Non-pigmented ciliary epithelial cell (primary cell): ENCODE measurements at places on chromosomes 5 and 9.

DNA sequence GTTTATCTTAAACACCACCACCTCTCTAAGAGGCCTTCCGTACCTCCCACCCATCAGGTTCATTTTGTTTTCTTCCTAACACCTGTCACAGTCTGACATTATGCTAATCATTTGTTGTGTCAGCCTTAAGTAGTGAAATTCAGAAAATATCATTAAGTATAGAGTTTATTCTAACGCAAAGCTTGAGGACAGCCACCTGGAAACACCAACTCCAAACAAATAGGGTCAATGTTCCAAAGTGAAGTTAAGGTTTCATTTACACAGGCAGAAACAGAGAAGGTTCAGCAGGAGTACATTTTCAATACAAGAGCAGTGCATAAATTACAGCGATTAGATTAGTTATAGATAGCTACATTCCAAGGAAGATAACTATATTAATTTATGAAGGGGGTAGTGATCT, 1.3 kb upstream of the SMC5 start:
- no peak for DNase-seq

GRCh38 chr5:132464156-132464939, 26.2 kb downstream of the IRF1 start:
- DNase-seq, result no peak

DNA sequence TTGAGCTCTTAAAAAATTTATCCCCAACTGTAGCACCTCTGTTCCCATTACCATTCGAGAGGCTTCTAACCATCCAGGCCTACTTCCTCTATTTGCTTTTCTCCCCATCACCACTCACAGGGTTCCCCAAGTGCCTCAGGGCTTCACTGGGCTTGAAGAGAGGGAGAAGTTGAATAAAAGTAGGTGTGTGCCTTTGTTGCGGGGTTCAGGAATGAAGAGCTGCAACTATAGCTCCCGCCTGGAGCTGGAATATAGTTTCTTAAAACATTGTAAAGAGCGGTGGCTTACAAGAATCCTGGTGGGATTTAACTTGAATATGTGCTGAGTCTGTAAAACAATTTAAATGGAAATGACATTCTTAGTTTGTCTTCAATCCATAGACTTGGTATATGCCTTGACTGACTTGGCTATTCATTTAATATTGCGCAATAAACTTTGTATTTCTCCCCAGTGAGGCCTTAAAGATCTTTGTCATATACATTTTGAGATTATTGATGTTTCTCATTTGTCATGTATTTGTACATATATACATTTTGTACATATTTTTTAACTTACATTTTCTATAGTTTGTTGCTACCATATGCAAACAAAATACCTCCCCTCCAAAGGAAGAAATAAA, 7.2 kb downstream of the ENTREP1 start:
- DNase-seq, result no peak

DNA sequence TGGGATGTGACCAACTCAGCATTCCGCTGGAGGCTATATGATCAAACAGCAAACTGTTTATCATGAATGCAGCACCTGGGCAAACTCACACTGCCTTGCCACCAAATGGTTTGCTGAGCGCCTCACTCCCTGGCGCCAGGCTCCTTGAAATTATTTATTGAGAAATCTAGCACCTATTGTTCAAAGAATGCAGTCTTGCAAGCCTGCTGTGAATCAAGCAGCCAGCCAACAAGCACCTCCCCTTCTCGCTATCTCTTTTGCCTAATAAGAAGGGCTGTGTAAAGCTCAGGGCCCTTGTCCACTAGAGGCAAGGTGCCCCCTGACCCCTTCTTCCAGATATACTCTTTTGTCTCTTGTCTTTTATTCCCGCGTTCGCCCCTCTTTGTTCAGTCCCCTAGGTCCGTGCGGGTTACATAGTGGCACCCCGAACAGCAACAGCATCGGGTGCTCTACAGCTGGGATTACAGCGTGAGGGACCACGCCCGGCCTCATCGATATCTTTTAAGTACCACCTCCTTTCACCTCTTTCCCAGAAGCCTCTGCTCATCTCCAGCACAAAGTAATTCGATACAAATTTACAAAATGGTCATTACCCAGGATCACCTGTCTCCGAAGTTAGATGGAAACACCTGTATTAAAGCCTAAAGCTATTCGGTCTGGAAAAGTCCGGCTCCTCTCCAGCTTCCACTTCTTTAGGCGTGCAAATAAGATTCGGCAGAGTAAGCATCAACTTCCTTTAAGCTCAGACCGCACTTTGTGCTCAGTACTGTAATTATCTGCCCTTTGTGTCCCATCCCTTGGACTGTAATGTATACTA, 896 bp downstream of the RIGI start:
- no peak for DNase-seq

- no peak for DNase-seq
Measured at GRCh38 chr5:169160405-169160901, 140.5 kb downstream of the SLIT3 start.
